Progenitor cell of endocrine pancreas (in vitro differentiated cells): ENCODE measurements at places on chromosomes 12 and 14.

DNA sequence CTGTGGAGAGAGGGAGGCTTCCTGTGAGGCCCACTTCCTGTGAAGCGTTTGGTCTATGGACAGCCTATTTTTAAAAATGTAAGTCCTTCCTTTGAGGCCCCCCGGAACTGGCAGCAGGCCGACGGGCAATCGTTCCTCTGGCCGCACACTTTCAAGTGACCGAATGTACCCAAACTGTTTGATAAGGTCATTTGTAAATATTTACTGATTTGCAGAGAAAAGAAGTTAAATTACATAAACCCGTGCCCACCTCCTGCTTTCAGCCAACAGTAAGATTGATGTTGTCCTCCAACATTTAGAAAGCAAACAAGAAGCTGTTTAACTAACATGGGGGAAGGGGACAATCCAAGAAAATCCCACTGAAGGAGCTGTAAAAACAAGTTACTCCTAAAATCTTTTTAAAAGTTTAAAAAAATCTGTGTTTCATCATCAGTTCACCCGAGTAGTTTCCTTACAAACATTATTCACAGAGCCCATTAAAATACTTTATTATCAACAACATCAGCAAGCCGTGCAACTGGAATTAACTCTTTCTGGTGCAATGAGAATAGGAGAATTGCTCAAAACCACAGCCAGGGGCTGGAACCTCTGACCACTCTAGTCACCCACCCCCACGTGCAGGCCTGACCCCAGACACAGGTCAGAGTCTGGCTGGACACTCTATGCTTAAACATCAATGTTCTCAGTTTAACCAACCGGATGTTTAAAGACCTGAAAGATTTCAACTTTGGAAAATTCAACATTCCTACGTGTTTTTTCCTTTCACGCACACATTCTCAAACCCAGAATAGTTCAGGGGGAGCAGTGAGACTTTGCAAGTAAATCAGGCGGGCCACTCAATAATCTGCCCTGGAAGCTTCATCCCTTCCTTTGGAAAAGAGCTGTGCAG lies 65.3 kb downstream of the FOXN3 start:
- DNase-seq = no peak

- DNase-seq = no peak
Measured at GRCh38 chr14:91228112-91229004, 16.1 kb downstream of the GPR68 start.

GRCh38 chr12:60693019-60693626 lies 1097.3 kb downstream of the SLC16A7 start:
- no peak for DNase-seq

DNA sequence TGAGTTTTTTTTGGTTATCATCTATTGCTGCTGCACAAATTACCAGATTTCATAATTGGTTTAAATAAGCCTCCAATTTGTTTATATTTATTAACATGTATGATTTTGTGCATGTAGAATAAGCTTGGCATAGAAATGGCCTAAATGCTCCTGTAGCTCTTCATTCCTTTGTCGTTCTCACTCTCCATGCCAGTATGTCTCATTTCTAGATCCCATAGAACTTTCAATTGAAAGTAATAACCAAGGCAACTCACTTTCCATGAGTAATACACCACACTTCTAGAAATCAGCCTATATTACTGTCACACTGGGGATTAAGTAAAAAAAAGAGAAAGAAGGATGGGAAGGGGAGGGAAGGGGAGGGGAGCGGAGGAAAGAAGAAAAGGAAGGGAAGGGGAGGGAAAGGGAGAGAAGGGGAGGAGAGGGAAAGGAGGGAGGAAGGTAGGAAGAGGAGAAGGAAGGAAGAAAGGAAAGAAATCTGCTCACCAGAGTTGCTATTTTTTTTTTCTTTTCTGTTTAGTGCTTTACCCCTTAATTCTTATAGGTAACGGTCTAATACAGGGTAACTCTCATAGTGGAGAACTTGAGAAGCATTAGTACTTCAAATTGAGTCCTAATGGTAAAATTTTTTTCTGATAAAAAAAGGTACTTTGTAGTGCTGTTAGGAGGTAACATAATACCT lies 45.6 kb downstream of the MDM2 start:
- DNase-seq = no peak

GRCh38 chr12:6768990-6769389 lies 2.8 kb downstream of the PTMS start:
- peak; percentile 47 for DNase-seq
